ENCODE measurements at places on chromosomes 3 and 15. TPM values are rescaled to one million over a fixed set of nuclear protein-coding genes. Genes with fewer than 3 reads are reported as not detected.

Gene HYAL1
- total RNA-seq = 0.88 TPM

Gene PGBD4
- total RNA-seq = 1.2 TPM

DNA sequence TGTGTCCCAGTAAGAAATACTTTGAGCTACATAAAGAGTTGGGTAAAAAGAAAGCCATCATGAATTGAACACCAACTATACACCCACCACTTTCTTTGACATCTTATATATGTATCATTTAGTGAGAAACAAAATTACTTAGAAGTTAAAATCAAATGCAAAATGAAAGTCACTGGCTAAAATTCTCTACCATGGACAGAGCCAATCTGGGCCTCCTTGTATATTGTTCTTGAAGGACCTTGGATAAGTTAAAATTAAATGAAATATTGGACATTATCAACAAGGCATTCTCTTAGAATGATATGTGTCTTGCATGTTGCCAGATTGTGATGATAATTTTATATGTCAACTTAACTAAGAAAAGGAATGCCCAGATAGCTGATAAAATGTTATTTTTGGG is 64.2 kb upstream of the CHL1 start:
- DNase-seq = no peak

GRCh38 chr3:72449551-72449950 is 398.7 kb downstream of the SHQ1 start:
- DNase-seq = no peak

- no peak for DNase-seq
Measured at GRCh38 chr3:194132465-194133286, 3.3 kb upstream of the HES1 start.

DNA sequence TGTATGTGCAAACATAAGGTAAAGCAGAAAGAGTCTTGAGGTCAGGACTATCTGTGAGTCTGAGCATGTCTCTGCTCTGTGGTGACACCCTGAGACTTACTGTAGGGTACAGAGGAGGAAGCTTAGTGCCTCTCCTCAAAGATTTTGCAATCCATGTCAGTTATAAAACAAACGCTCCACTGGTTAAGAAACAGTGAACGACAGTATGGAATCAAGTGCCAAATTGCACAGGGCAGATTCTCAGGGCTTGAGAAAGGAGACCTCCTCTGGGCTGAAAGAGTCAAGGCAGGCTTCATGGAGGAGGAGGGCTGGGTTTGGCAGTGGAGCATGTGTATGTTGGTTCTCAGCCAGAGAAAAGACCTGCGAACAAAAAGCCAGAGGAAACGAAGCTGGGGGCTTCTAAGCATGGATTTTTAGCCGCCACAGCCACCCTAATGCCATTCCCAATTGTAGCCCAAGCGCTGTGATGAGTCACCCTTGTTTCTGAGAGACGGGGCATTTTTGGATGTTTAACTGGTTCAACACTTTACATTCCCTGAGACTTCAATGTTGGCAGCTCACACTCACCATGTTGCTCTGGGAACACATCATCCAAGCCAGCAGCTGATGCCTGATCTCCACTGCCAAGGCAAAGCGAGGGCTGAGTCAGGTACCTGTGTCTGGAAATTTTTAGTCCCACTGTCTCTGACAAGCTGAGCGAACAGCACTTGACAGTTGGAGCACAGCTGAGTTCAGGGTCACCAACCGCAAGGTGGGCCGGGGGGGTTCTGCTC is 3.4 kb upstream of the DGKG start:
- no peak for DNase-seq

DNA sequence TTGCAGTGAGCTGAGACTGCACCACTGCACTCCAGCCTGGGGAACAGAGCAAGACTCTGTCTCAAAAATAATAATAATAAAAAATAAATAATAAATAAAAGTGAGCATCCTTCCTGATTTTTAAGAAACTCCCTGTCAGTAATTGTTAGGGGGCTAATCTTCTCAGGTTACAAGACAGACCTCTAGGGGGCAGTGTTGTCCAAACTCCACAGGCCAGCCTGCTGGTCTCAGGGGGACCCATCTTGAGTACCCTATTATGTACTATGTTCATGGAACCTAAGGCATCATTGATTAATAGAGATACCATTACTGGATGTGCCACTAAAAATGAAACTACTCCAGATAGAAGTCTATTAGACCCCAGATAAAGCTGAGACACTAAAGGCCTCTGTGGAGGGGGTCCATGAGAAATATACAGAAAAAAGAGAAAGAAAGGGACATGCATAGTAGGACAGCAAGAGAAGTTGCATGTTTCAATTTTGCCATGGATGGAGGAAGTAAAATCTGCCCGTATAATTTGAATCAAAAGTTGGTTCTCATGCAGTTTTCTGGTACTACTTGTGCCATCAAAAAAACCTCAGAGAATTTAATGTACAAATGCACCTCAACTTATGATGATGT is 85.5 kb upstream of the CDV3 start:
- DNase-seq = peak; percentile 76

- DNase-seq = no peak
Measured at GRCh38 chr15:73287019-73287418, 81.7 kb downstream of the HCN4 start.

- DNase-seq = no peak
Measured at GRCh38 chr3:146975032-146975431, 369.9 kb upstream of the PLSCR5 start.

- DNase-seq = no peak
Measured at GRCh38 chr3:182618085-182618732, 175.1 kb upstream of the ATP11B start.

DNA sequence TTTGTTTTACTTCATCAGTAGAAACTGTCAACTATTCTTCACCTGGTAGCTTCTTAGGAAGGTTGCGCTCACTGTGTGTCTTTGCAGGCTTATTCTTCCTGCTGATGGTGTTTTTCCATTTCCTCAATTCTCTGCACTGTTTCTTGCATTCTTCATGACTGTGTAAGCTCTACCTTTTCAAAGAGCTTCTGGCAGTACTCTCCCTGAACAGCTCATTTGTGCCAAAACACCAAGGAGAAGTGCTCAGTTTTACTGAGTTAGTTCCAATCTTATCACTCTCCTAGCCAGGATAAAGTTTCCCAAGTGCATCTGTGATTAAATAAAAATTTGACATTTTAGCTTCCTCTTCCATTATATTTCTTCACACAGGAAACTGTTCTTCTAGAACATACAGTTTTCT is 339.8 kb downstream of the EPHA3 start:
- no peak for DNase-seq

- peak; percentile 63 for DNase-seq
Measured at GRCh38 chr15:74228723-74229081, 7.4 kb upstream of the CCDC33 start.

DNA sequence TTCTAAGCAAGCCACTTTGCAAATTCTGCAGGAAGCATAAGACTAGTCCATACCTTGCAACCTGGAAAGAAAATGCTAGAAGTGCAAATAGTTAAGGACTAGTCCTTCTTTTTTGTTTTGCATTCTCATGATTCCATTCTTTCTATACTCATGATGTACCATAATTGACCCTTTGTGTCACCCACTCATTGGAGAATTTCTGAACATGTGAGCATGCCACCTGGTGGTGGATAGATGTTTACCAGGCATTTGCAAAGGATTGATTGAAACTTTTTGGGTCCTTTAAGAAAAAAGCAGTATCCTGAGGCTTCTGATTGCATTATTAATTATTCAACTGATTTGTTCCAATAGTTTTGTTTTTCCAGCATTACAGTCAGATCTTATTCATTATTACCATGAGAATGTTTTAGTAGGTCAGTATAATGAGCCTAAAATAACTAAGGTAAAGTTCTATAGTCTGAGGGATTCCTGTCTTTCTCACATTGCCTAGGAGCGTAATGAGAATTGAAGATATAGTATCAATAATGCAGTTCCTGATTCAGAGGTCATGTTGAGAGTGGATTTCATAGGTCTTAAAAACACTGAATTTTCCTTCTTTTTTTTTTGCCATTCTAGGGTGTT is 20.2 kb upstream of the DIPK2A start:
- peak; percentile 63 for DNase-seq

- DNase-seq = peak; percentile 81
Measured at GRCh38 chr15:34514251-34514670, 69.2 kb downstream of the GOLGA8B start.

GRCh38 chr15:38991701-38992100 is 427.1 kb upstream of the RASGRP1 start:
- DNase-seq = no peak

Measured in endodermal cell (in vitro differentiated cells).